ENCODE measurements at places on chromosomes 13 and 19.

DNA sequence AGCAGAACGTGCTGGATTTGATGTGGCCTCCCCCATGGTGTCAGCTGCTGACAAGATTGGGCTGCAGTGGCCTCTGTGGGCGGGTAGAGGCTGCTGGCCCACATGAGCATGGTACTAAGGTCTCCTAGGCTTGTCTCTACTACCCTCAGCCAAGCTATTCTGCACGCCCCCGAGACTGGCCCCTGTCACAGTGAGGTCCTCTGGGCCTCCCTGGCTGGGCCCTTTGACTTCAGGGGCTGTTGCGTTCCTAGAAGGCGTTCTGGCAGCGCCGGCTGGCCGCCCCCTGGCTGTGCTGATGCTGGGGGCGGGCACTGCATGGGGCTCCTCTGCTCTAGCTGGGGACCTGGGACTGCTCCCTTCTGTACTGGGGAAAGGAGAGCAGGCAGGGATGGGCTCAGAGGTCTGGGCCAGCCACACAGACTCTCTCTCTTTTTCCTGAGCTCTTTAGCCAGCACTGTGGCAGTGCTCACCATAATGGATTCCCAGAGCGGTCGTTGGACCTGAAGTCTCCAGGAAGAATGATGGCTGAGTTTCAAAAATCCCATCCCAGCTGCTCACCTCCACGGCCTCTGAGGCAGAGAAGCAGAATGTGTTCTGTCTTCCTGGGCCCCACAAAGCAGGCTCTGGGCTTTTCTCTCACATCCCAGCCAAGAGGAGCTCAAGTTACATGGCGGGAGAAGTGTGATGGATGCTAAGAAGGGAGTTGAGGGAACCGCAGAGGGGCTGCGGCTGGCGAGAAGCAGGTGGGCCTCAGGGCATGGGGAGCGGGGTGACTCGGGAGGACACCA is 32.3 kb downstream of the TSSK6 start:
- DNase-seq = no peak

DNA sequence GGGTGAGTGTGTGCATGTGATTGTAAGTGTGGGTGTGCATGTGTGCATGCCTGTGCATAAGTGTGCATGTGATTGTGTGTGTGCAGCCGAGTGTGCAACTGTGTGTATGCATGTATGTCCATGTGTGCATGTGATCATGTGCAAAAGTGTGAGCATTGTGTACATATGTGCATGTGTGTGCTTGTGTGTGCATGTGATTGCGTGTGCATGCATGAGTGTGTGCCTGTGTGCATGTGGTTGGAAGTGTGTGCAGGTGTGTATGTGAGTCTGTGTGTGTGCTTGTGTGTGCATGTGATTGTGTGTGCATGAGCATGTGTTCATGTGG is 3.5 kb downstream of the PODNL1 start:
- no peak for DNase-seq

GRCh38 chr19:7137120-7137519 is 67.6 kb downstream of the ZNF557 start:
- DNase-seq = no peak

DNA sequence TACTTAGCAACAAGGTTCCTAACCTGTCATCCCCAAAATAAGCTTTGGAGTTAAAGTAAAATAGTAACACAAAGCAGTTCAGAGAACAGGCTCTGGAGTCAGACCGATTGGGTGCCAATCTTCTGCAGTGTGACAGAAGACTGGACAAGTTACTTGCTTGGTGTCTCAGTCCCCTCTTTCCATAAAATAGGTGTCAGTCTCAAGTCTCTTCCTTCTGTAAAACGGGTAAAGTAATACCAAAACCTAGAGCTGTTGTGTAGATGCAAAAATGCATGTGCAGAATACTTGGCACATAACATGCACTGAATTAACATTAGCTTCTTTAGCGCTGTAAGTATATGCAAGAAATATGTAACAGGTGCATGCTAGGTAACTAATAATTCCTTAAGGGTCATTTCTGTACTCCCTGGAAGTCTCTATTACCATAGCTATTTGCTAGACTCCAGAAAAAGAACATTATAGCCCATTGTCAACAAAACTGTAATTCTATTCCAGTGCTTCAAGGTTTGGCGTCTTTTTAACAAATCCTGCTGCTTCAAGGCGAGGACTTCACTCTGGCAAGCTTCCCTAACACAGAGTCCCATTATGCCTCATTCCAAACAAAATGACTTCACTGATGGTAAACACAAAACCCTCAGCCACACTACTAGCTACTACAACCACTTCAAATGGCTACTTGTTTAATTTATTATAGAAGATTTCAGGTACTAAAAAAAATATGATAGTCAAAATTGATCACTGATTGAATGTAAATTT is 32.8 kb downstream of the ELF1 start:
- no peak for DNase-seq

- DNase-seq = no peak
These were observed 135.8 kb downstream of the SHISA2 start for GRCh38 chr13:25915840-25916518.

- no peak for DNase-seq
These were observed 315.9 kb downstream of the SLC7A1 start for GRCh38 chr13:29279356-29280254.

- DNase-seq = no peak
These were observed 10.3 kb upstream of the HSPH1 start for GRCh38 chr13:31172001-31172400.

DNA sequence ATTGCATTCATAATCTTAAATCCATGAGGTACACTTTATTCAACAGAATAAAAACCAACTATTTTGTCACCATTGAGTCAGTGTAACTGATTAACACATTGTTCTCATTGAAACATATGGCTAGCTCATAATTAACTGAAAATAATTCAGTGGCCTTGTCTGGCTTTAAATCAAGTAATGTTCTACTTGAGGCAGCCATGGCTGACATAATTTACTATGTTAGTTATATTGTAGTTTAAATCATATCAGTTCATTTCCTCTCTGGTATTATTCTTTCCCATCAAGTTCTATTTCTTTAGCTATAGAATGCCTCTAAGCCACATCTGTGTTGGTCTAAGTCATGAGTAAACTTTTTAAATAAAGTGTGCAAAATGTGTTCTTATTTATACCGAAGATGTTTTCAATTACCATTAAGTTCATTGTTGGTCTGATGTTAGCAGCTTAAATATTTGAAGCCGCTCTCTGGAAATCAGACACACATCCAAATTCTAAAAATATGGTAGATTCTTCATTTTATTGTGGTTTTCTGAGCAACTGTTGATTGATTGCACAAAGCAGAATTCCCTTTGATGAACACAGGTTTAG is 393.7 kb downstream of the GPC6 start:
- DNase-seq = no peak

DNA sequence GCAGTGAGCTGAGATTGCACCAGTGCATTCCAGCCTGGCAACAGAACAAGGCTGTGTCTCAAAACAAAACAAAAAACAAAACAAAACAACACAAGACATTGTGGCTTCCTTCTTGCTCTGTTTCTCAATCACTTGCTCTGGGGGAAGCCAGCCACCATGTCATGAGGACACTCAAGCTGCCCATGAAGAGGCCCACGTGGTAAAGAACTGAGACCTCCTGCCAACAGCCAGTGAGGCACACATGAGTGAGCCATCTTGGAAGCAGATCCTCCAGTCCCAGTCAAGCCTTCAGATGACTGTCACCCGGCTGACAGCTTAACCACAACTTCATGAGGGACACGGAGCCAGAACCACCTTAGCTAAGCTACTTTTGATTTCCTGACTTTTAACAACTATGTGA is 25.2 kb downstream of the CPT1C start:
- DNase-seq = no peak

DNA sequence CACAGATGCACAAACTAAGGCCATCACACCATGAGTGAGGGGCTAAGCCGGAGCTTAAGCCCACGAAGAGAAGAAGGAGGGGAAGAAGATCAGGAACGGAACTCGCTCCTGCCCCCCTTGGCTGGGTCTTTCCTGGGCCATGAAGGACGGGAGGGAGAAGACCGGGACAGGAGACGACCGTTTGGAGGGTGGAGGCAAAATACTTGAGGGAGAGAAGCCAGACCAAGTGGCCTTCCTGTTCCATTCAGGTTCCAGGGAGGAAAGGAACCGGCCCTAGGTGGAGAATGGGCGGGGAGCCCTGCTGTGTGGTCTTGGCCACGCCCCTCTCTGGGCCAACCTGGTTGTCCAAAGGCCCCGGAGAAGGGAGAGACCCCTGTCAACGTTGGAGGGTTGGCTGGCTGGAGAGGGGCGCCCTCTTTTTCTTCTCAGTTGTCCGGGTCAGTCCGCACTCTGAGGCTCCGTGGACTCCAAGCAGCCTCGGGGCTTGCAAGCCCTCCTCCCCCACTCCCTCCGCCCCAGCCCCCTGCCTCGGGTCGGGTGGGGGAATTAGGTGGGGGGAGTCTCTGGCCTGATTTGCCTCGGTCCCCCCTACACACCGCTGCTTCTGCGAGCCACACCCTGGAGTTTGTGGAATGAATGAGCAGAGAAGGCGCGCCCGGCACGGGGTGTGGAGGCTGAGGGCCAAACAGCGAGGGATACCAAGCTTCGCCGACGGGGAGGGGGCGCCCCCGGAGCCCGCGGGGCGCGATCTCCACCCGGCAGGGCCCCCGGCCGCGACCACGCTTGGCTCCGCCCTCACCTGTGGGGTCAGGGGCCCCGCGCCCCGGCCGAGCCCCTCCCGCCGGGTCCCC is 757 bp downstream of the FBN3 start:
- DNase-seq = no peak

DNA sequence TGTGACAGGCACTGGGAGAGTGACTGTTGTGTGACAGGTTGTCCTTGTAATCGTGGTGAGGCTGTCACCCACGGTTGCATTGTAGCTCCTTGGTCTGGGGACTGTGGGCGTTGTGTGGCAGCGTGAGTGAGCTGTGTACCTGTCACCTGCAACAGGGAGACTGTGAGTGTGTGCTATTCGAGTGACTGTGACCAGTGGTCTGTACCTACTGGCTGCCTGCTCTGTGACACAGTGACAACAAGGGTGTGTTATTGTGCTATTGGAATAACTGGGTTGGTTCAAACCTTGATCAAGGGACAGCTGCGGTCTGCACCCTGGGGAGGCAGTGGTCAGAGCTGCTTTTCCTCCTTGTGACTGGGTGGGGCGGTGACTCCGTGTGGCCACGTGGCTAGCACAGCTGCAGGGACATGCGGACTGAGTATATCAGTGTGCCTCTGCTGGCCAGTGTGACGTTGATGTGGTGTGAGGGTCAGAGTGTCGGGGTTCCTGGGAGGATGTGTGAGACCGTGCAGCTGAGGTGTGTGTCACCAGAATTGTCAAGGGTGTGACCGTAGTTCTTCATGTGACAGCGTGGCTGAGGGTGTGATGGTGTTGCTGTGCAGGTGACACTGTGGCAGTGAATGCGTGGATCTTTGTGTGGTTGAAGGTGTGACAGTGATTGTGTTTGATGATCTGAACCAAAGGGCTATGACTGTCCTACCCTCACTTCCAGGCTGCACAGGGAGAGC is 10.1 kb upstream of the NFIX start:
- no peak for DNase-seq

GRCh38 chr19:8526345-8527091 is 12.6 kb upstream of the ZNF414 start:
- no peak for DNase-seq

GRCh38 chr19:5032101-5032967 is 63.4 kb downstream of the KDM4B start:
- DNase-seq = no peak

DNA sequence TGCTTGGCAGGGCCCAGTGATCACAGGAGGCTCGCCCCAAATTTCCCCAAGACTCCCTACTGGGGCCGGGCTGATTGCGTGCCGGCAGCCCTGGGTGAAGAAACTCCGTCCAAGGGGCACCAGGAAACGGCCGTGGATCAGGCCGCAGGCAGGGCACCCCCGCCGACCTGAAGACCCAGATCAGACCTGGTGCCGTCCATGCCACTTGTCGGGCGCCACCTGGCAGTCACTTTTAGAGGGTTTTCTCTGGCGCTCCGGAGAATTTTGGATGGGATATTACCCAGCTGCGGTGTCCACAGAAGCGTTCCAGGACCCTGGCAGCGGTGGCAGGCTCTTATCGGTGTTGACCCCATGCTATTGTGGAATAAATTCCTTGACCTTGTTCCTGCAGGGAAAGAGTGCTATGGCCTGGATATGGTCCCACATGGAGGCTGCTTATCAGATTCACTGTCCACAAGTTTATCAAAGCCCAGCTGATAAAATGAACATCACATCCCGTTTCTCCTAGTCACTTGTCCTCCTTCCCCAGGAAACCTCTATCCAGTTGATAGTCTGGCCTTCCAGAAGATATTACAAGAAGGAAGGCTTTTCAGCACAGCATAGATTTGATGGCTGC is 38.2 kb downstream of the IGFL2 start:
- DNase-seq = no peak

DNA sequence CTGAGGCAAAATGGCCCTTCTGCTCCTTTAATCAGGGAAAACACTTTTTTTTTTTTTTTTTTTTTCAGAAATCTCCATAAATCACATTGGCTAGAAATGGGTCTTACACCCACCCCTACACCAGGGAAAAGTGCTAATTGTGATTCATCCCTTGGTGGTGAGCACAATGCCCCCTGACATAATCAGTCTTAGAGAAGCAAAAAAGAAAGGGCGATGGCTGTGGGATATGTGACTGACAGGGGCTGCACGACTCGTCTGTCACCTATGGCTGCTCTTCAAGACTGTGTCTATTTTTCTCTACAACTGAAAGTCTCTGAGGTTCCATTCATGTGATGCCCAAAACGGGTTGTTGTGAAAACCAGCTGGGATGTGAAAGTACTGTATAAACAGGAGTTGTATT is 3.6 kb upstream of the GPC6 start:
- DNase-seq = no peak

GRCh38 chr19:55080968-55081769 is 5.5 kb downstream of the EPS8L1 start:
- peak; percentile 82 for DNase-seq

- no peak for DNase-seq
These were observed 2.5 kb downstream of the NAPA start for GRCh38 chr19:47512183-47512947.

DNA sequence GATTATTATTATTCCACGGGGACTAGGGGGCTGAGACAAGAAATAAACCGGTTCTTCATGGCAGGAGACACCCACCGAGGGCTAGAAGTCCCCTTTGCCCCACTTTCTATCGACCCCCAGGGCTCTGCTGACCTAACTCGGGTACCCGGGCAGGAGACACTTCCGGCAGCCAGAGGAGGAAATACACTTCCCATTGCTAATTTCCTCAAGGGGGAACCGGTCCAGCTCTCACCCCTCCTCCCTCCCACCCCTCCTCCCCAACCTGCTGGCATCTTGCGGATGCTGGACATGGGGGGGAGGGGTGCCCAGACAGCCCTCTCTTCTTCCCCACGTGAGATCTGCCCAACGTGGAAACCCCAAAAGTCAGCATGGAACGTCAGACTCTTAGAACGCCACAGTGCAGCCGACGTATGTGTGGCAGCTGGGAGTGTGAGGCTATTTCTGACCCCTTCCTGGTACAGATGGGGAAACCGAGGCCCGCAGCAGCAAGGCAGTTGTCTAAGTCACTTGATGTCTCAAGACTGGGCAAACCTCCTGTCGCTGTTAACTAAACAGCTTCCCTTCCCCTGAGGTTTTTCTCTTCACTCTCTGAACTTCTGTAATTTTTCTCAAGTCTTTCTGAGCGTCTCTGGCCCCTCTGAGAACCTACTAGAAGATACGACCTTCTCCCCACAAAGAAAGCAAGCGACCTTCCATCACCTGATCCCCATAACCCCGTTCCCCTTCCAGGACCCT is 3.6 kb downstream of the GPR4 start:
- no peak for DNase-seq

GRCh38 chr19:18778076-18778389 is 13.1 kb downstream of the COMP start:
- DNase-seq = no peak

- no peak for DNase-seq
These were observed 5.6 kb upstream of the NEK3 start for GRCh38 chr13:52164989-52165388.

Measured in activated gamma-delta T cell treated with anti-CD3 and anti-CD28 coated beads, Interleukin-2, amount 50 U/mL, for 16 hours (primary cell).